ENCODE measurements at places on chromosomes 7 and 10.
A peak's percentile ranks its signal among the peaks of the same experiment; 100 is the strongest.

DNA sequence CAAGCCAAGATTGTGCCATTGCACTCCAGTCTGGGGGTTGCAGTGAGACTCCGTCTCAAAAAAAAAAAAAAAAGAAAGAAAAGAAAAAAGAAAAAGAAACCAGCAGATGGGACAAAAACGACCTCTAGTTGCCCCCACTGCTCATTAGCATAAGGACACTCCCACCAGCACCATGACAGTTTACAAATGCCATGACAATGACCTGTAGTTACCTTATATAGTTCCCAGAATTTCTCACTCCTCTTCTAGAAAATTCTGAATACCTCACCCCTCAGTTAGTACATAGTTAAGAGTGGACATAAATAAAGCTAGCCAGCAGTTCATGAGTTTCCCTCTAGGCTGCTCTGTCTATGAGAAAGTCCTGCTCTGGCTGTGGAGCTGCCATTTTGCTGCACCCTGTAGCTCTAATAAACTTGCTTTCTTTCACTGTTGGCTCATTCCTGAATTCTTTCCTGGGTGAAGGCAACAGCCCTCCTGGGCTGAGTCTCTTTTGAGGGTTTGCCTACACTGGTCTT is 276.8 kb upstream of the AKR1E2 start:
- DNase-seq: peak; percentile 11

DNA sequence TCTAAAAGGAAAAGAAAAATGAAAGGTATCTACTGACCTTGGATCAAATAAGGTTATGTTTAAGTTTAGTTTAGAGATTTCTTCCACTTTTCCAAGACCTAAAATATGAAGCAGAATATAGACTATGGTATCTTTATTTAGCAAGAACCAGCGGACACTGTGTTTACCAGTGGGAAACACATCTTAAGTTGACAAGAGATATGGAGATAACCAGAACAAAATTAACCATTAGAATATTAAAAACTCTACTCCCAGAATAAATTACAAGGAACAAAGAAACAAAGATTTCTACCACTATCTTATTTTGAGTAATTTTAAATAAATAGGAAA is 86.9 kb downstream of the IMMP2L start:
- no peak for DNase-seq

GRCh38 chr10:7260412-7260900 is 150.4 kb downstream of the SFMBT2 start:
- peak; percentile 78 for DNase-seq

DNA sequence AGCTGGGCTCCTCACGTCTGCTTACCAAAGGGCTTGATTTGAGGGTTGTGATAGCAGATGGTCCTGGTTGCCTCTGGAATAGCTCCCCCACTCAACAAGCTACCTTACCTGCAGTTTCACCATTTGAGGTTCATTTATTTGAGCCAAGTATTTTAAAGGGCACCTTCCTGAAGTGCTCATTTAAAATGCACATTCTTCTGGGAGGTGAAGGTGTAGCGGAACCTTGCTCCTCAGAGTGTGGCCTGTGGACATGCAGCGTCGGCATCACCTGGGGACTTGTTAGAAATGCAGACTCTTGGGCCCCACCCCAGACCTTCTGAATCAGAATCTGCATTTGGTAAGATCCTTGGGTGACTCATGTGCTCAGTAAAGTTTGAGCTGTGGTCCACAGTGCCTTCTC is 2.3 kb downstream of the CDH23 start:
- DNase-seq: peak; percentile 31

DNA sequence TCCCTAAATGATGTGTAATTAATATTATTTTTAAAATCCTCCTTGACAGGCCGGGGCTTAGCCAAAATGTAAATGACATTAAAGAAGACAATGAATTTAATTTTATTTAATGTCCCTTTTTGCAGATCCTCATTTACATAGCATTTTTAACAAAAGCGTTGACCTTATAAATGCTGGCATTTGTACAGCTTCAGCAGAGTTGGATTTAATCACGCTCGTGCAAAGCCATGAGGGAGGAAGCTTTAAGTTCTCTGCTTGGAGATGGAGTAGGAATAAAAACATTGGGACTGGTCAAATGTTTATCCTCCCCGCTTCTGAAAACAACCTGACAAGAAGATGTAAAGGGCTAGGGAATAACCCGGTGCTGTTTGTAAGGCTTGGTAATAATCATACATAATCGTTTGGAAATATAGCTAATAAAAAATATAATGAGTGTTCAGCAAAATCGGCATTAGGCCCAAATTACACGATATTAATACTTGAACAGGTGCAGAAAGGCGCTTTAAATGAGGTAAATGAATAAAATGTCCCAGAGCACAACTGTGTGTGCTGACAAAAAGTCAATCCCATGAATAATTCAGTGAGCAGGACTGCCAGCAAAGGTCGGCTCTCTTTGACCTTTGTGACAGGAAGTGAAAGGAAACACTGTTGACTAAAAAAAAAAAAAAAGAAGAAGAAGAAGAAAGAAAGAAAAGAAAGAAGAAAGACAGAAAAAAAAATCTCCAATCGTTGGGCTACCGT is 11.5 kb downstream of the EBF3 start:
- no peak for DNase-seq

GRCh38 chr10:23047201-23048050 is 48.0 kb upstream of the MSRB2 start:
- no peak for DNase-seq

DNA sequence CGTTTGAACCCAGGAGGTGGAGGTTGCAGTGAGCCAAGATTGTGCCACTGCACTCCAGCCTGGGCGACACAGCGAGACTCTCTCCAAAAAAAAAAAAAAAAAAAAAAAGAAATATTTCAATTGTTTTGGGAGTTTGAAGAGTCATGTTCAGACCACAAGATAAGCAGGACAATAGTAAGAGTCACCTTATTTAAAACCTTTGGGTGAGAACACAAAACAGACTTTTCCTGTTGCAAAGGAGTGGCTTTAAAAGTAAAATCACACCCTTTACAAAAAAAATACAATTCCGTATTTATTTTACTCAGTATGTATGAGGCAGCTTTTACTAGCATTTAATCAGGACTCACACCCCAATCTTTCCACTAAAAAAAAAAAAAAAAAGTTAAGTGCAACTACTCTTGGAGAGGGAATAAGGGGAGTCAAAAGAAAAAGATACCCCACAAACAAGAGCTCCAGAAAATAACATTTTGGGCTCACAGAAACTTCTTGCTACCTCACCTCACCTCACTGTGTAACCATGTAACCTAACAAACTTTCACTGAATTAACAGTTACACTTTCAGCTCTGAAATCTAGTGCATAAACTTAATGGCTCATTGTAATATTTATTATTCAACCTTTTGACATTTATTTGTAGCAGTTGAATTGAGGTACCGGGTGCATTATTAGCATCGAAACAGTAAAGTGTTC is 11.2 kb downstream of the SKIDA1 start:
- no peak for DNase-seq

DNA sequence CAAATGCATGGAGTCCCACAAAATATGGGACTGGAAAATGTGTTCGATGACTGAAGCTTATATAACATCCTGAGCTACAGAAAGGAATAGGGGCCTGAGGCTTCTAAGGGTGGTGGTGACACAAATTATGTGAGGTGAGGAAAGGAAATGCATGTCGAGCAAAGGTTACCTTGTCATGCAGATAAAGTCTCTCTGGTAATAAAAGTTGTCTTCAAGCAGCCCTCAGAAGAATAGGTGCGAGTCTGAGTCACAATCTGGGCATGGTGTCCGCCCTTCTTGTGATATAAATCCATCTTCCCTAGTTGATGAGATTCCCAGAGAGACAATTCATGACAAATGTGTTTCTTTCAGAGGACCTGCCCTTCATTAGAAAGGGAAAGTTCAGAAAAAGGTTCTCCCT is 985.2 kb upstream of the C7orf33 start:
- DNase-seq: no peak

DNA sequence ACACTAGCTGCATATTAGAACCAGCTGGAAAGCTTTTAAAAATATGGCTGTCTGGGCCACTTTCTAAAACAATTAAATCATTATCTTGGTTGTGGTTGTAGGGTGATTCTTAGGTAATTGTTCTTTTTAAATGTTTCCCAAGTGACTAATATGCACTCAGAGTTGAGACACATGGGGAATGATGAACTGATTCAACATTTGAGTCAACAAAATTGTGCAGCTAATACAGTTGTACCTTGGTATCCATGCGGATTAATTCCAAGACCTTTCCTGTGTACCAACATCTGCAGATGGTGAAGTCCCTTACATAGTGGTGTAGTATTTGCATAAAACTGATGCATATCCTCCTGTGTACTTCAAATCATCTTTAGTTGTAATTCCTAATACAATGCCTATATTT is 242.2 kb downstream of the ATRNL1 start:
- DNase-seq: no peak

GRCh38 chr7:4809666-4810065 is 34.2 kb downstream of the AP5Z1 start:
- DNase-seq: peak; percentile 31

DNA sequence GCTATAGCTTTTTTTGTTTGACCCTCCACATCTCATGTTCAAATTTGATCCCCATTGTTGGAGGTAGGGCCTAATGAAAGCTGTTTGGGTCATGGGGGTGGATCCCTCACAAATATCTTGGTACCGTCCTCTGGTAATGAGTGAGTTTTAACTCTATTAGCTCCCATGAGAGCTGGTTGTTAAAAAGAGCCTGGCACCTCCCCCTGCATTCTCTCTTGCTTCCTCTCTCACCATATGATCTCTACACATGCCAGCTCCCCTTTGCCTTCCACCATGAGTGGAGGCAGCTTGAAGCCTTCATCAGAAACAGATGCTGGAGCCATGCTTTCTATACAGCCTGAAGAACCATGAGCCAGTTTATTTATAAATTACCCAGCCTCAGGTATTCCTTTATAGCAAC is 43.0 kb upstream of the IMMP2L start:
- no peak for DNase-seq

DNA sequence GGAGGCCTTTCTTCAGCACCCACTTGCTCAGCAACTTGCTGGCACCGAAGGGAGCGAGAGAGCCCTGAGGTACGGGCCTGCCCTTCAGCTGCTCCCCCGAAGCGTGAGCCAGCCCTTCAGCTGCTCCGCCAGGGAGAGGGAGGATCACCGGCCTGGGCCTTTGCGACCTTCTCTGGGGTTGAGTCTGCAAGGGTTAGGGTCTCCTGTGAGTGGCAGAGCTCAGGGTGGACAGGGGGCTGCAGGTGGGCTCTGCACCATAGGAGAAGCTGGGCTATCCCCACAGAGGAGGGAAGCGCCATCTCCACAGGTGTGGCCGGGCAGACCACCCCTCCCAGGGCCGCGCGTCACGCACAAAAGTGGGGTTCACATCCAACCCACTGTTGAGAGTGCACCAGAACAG is 490.6 kb upstream of the FOXK1 start:
- DNase-seq: no peak

GRCh38 chr7:99784007-99784406 is at the start of gene CYP3A4:
Gene CYP3A4 (minus strand): TSS chr7:99784184. CDS start chr7:99784081, 103 bp downstream.
- no peak for DNase-seq

- DNase-seq: no peak
Observed at GRCh38 chr7:101744588-101744987, 72.8 kb upstream of the CUX1 start.
